ENCODE measurements at places on chromosomes 13 and 19. TPM values are rescaled to one million over a fixed set of nuclear protein-coding genes. Genes with fewer than 3 reads are reported as not detected.

The FCAR gene
- total RNA-seq = not detected

- DNase-seq = no peak
These were observed 83.4 kb downstream of the MRPL57 start for GRCh38 chr13:21259571-21260455.

The ZNF611 gene
- total RNA-seq = 16.6 TPM

DNA sequence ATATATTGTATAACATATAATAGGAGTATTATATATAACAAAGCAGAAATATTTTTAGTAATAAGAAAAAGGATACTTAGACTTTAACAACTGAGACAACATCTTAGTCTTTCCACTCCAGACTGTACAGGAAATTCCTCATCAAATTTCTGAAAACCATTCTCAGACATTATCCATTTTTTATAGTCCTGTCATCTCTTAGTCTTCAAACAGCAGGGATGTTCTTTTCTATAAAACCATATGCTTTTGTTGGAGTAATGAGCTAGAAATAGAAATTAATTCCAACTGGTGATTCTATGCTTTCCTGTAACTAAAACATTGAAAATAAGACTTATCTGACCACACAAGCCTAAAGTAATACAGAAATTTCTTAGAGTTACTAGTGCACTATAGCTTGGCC, 82.2 kb upstream of the CSNK1A1L start:
- no peak for DNase-seq

The CPT1C gene
- 23.2 TPM for total RNA-seq

GRCh38 chr19:8459095-8459494, 14.3 kb downstream of the HNRNPM start:
- DNase-seq = no peak

The SLITRK5 gene
- total RNA-seq = 22.3 TPM
